Stimulated activated CD4-positive, alpha-beta T cell treated with anti-CD3 and anti-CD28 coated beads, Interleukin-1b, Interleukin-23, amount 100 ng/mL, for 4 hours (primary cell): ENCODE measurements at places on chromosomes 11 and 22.

GRCh38 chr11:112903340-112903739 lies 57.9 kb upstream of the NCAM1 start:
- DNase-seq: no peak

GRCh38 chr22:28112190-28112544 lies 193.1 kb upstream of the PITPNB start:
- DNase-seq: no peak

DNA sequence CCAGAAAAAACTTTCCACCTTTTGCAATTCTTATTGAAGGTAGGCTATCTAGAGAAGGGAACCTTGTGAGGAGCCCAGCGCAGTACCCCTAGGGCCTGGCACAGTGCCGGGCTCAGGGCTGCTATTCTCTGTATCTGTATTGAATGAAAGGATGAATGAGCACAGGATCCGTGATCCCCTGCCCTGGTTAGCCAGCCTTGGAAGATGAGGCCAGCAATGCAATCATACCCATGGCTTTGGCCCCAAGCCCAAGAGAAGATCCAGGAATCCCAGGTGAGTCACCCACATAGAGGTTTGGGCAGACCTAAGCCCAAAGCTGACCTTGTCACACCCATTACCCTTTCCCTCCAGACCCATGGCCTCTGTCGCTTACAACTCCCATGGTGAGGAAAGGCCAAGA lies 92.5 kb upstream of the CD82 start:
- no peak for DNase-seq

- no peak for DNase-seq
Observed at GRCh38 chr11:123020968-123021367, 39.3 kb upstream of the BSX start.

GRCh38 chr11:46672381-46672839 lies 28.0 kb downstream of the ARHGAP1 start:
- DNase-seq: no peak

DNA sequence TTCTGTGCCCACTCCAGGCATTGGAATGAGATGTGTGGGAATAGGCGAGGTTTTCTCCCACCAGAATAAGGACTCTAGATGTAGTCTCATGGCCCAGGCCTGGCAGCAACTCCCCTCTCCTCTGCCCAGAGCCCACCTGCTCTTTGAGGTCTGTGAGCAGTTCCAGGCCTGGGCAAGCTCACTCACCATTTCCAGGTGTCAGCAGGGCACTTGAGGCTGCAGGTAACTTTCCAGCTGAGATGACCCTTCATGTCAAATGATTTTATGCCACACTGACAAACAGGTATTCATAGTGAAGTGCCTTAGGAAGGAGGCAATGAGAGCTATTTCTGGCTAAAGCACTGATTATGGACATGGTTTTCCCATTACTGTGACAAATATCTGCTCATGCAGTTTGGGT lies 123.3 kb upstream of the CCDC90B start:
- DNase-seq: no peak

DNA sequence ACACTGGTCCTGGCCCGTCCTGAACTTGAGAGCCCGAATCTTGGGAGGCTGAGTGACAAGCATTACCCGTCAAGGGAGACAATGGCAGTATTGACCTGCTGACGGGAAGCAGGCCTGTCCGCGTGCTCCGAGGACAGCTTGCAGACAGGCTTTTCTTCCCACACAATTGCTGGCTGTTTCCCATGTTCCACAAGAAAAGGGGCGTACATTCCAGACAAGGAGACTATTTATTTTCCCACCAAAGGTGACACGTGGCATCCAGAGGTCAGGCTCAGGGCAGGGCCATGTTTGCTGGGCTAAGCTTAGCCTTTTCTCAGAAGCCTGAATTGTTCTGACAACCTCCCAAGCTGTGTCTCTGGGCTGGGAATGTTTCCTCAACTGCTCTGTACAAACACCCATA lies 86.9 kb upstream of the SPON1 start:
- no peak for DNase-seq

GRCh38 chr22:46432164-46433068 lies 96.9 kb downstream of the TRMU start:
- DNase-seq: no peak

DNA sequence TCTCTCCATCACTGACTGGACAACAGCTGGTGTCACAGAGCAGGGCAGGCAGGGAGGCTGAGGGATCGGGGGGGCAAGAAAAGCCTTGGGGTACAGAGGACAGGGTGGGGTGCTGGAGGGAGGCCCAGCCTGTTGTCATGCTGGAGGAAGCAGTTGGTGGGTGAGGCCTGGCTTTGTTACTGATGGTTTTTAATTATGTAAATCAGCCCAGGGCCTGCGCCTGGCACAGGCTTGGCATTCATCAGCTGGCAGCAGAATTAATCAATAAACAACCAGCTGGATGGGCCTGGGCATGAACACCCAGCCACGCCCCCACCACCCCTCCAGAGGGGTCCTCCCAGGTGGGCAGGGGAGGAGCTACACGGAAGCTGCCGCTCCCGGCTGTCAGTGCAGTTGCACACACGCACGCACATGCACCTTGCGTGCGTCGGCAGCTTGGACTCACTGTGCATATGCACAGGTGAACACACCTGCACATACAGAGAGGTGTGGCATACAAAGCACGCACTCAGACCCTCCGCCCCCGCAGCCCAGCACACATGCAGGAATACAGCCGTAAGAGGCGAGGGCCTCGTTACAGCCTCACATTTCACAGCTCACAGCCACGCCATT lies 21.3 kb upstream of the ELFN2 start:
- no peak for DNase-seq

DNA sequence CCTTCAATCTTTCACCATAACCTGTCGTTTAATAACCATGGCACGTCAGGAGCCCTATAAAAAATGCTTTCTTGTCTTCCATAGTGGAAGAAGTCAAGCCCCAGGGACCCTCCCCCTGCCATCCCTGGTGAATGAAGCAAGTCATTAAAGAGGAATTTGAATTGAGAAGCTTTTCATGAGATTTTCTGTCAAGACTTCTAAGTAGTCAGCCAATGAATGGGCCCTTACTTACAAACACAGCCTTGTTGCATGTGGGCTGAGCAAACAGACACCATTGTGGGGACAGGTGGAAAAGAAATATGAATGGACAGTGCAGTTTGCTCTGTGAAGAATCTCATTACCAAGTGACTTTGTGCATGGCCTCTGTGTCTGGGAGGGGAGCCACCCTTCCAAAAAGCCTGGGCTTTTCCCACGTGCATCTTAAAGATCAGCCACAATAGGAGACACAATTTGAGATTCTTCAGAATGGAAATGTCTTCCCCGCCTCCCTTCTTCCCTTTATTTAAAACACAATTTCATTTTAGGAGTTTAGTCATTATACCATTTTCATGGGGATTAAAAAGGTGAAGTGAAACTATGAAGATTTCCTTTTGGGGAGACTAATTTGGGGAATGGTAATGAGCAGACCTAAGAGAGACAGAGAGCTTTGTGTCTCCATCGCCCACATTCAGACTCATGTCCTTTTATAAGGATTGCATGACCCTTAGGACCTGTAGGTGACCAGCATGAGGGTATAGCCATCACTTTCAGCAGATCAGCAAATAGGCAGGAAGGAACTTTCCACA lies 152.0 kb downstream of the LRRC4C start:
- no peak for DNase-seq

DNA sequence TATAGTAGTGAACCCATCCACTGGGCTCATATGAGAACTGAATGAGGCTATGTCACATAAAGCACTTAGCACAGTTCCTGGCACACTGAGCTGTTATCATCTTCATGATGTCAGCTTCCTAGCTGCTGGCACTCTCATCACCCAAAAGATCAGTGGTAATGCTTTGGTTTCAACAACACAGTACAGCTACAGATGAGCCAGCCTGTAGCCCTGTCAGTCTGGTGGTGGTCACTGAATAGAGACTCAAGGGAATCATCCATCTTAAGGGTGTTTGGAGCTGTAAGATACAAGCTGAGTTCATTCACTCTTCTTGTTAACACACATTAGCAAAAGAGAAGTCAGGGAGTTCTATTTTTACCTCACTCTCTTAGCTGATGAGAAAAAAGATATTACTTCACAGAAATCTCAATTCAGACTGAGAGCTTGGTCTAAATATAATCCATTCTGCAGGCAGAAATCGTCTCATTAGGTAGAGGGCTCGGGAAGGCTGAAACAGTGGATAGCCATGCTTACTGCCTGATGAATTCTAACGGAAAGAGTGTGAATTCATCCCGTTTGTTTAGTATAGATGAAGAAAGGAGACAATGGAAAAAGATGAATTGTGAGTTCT lies 6.3 kb upstream of the SLC1A2 start:
- no peak for DNase-seq

DNA sequence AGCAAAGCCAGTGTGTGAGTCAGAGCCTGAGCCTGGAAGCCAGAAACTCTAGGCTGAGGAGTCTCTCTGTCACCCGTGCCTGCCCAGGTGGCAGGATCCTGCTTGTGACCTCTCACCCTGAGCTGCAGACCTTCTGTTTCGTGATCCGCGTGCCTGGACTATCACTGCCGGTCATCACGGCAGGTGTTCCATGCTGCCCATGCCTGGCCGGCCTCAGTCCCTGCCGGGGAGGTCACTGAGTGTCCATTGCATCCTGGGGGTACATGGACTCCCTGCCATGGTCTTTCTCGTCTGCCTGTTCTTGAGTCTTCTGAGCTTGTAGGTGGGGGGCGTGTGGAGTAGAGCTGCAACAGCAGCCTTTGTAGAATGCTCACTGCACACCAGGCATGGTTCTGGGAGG lies 1032.4 kb downstream of the TBC1D22A start:
- DNase-seq: no peak

DNA sequence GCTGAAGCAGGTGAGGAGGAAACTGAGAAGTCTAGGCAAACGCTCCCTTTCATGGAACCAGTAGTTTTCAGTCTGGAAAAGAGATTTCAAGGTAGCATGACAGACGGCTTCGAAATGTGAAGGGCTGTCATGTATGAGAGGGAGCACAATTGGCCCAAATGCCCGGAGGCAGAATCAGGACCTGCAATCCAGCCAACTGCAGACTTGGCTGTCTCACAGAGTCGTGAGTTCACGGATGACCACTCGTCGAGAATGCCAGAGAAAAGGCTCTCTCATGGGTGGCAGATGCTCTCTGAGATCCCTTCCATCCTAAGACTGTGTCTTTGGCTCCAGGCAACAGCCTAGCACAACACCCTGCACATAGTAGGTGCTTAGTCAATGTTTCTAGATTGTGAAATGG lies 134.8 kb downstream of the DSCAML1 start:
- DNase-seq: no peak

DNA sequence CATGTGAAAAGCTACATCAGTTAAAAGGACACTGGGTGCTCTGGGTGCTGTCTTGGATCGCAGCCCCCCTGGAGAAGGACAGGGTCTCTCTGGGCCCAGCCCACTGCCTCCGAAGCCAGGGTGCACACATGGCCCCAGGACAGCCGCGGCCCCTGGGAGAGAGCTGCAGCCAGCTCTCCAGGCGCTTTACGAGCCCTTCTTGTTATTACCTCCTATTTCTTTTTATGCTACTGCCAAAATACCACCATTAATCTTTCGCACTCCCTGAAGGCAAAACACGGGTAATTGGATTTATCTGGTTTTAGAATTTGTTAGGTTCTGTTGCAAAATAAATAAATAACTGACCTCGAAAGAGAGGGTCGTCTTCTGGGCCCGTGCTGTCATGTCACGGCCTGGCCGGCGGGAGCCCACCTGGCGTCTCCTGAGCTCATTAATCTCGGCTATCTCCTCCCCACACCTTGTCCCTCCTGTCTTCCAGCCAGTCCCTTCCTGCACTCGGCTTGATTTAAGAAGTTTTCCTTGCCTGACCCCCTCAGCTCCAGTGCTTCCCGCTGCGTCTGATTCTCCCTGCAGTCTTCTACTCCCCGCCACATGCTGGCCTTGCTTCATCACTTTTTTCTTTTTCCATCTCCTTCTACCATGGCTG lies 611.7 kb downstream of the OPCML start:
- DNase-seq: no peak

DNA sequence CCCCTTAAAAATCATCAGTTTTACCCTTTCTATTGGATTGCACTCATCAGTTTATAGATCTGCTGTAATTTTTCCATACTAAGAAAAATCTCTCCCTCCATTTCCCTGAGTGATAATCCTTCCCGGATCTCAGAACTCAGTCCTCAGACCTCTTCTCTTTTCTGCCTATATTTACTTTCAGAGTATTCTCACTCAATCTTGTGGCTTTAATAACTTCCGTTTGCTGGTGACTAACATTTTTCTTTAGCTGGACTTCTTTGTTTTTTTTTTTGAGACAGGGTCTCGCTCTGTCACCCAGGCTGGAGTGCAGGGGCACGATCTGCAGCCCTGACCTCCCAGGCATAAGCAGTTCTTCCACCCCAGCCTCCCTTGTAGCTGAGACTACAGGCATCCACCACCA lies 10.4 kb downstream of the ATXN10 start:
- no peak for DNase-seq

DNA sequence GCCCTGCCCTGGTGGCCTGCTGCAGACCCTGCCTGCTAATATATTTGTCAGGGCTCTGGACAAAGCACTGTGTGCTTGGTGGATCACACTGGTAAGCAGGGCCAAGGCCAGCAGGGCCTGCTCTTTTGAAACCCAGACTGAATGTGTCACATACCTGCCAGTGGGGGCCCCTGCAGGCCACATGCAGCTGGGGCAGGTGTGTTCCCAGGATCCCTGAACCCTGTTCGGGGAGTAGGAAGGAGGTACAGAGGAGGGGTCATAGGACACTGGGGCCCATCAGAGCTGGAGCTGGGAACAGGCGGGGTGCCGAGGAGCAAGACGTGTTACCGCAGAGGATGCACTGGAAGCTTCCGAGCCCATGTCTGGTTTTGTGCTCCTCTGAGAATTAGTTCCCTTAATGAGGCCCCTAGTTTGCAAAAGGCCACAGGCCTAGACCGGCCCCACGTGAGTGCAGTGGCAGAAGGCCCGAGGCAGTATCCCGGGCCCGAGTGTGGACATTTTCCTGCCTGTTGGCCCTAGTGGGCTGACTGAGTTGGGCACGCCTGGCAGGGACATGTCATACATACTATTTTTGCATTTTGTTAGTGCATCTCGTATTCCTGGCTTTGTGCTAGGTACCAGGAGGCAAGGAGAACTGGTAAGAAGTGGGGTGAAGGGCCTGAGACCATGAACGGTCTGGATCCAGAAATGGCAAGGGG lies 11.2 kb upstream of the ACR start:
- no peak for DNase-seq

- no peak for DNase-seq
Observed at GRCh38 chr11:2380807-2381350, 3.8 kb downstream of the CD81 start.

GRCh38 chr11:23990346-23991164 lies 506.3 kb upstream of the LUZP2 start:
- DNase-seq: no peak

DNA sequence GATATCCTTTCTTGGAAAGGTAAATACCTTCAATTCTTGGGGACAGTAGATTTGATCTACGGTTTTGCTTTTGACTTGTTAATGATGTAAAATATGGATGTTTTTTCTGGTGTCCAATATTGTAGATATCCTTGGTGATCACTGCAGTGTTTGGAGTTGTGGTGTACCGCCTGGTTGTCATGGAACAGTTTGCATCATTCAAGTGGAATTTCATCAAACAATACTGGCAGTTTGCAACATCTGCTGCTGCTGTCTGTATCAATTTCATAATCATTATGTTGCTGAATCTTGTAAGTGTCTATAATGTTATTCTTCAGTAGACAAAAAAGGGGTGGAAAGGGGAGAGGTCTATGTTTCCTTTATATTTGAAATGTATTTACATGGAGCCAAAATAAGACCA lies 27.4 kb upstream of the MUC15 start:
- DNase-seq: no peak
